T47D (cell line): ENCODE measurements at places on chromosomes 7 and 10.

DNA sequence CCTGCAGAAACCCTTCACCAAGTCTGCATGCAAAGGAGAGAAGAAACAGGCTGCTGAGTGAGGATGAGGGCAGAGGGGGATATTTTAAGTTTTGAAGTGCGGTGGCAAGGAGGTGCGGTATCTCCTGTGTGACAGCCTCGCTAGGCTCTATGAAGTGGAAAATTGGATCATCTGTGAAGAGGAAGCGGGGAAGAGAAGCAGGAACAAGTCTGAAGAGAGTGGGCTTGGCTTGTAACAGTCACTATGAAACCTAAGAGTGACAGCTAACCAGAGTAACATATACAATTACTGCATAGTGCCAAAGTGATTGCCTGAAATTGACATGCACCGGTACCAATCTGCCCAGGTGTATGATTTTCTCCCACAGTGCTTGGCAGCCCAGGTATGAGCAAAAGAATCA lies 287.5 kb upstream of the KLF14 start:
- DNase-seq = no peak

- no peak for DNase-seq
Measured at GRCh38 chr7:64544010-64544409, 18.9 kb downstream of the ZNF680 start.

DNA sequence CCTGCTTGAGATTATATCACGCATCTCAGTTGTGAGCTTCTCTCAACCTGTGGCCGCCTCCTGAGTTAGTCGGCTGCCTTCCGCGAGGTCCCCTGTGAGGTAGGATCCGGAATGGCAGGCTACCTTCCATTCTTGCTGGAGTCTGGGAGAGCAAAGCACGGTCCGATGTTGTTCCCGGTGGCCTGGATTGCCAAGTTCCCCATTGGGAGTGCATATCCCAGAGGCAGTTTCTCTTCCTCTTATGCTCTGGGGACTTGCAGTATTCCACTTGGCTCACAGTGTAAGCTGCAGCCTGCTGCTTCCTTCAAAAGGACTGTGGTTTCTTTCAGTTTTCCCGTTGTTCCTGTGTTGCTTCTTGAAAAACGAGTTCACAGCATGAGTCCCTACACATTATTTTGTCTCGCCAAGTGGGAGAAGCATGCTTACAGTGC lies 225.4 kb upstream of the ZWINT start:
- DNase-seq = peak; percentile 8

- no peak for DNase-seq
Measured at GRCh38 chr10:125206623-125207022, 46.3 kb upstream of the CTBP2 start.

GRCh38 chr7:42103456-42103855 lies 133.6 kb downstream of the GLI3 start:
- DNase-seq = no peak
